ENCODE measurements at places on chromosomes 16 and 17. TPM values are rescaled to one million over a fixed set of nuclear protein-coding genes. Genes with fewer than 3 reads are reported as not detected.

The SLC16A13 gene
- 0.96 TPM for total RNA-seq

The STX1B gene
- total RNA-seq: not detected

The CFAP20 gene
- total RNA-seq: 205 TPM

The TLCD3B gene
- total RNA-seq: 0.20 TPM

The RND2 gene
- total RNA-seq: not detected

The RHBDL3 gene
- total RNA-seq: 0.89 TPM

The ZFP3 gene
- total RNA-seq: 0.40 TPM

The GALR2 gene
- total RNA-seq: not detected

The RDM1 gene
- total RNA-seq: 2.5 TPM

The KLHL10 gene
- not detected for total RNA-seq

The SERPINF2 gene
- not detected for total RNA-seq

DNA sequence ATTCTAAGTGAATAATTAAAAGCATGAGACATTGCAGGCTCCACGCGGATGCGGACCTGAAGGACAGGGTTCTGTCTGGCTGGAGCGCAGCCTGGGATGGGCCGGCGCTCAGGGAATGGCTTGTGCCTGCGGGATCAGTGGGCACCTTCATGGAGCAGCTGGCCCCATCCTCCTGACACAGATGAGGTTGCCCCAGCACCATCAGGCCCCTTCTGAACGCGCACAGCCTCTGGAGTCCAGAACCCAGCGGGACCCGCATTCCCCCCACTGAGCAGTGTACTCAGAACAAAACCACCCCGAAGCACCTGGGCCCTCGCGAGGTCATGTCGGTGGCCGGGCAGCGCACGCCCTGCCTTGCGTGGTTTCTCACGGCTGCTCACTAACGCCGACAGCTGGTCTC lies 70.5 kb upstream of the CHMP6 start:
- no peak for DNase-seq

GRCh38 chr16:52455549-52456277 lies 91.2 kb downstream of the TOX3 start:
- no peak for DNase-seq

DNA sequence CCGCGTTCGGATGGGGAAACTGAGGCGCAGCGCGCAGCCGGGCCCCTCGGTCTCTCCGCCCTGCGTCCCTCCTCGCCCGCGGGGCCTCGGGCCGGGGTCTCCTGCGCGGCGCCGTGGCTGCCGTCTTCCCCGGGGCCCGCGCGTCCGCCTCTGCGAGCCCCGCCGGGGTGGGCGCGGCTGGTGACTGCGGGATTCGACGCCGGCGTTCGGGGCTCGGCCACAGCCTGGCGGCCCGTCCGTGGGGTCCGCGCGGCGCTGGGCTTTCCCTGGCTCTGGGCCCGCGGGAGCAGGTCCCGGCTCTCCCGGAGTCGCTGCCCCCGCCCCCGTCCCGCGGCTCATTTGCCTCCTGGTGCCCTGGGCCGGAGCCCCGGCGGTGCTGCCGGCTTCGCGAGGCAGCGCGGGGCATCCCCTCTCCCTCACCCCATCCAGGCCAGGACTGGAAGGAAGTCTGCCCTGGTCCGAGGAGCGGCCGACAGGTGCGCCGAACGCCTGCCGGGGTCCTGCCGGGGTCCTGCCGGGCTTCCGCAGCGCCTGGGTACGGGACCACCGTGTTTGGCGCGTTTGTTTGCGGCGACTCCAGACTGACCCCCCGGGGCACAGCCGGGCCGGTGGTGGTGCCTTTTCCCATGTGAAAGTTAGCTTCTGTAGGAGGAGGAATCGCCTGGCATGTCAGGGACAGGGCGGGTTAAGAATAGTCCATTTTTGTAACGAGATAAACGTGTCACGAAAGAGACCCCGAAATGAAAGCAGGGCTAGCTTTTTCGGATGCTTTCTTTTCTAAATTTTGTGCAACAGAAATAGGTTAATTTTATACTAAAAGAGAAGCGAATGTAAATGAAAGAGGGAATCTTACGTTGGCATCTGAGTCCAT lies 671 bp downstream of the CHMP6 start:
- DNase-seq: no peak

GRCh38 chr16:53620476-53620875 lies 83.2 kb downstream of the RPGRIP1L start:
- no peak for DNase-seq

DNA sequence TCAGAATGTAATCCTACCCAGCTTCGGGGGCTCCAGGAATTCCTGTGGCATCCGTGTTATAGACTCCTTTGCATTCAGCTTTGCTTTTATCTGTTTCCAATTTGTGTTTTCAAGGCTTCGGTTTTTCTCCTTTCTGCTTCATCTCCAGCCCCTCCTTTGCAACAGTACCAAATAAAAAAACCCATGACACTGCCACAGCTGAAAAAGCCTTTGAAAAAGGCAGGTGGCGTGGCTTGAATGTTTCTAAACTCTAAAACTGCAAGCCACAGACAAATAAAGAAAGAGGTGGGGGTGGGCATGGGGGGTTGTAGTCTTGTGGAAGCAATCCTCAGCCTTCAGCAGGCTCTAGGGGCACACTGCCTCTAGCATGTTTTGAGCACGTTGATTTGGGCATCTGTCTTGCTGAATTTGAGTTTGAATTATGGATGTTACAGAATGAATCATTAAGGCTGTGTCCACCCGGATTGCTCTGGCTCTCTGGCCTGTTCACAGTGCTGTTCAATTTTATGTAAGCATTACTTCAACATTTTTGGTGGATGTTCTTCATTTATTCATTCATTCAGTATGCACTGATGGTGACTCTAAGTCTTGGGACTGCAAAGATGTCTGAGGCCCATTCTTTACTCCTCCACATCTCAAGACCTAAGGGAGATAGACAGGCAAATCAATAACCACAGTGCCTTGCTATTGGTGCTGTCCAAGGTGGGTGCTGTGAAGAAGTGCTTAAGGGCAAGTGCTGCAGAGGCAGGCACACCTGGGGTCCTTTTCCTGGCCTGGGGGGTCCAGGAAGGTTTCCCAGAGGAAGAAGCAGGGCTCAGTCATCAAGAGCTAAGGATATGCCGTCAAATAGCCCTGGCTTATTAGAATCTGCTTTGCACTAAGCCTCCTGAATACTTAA lies 77.4 kb downstream of the CDH13 start:
- no peak for DNase-seq

GRCh38 chr17:29972277-29972676 lies 30.8 kb downstream of the EFCAB5 start:
- no peak for DNase-seq

GRCh38 chr17:51673070-51673469 lies 412.7 kb downstream of the UTP18 start:
- DNase-seq: no peak

DNA sequence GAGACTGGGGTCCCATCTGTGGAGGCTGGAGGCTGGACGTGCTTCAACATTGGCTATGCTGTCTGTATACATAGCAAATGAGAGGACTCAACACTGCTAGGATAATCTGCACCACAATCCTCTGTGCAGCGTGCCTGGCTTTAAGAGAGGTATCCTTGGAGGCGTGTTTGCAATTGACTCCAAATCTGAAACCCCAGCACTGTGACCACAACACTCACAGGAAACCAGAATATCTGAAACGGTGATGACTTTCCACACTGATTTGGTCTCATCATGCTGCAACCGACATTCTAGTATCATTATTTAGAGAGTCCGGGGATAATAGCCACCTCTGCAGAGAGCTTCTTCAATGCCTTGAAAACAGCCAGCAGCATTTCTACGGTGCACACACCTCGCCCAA lies 35.1 kb downstream of the TLE7 start:
- no peak for DNase-seq

- DNase-seq: no peak
Observed at GRCh38 chr16:49492896-49493626, 119.5 kb downstream of the C16orf78 start.

GRCh38 chr17:55570391-55570790 lies 59.1 kb upstream of the SMIM36 start:
- DNase-seq: peak; percentile 96

DNA sequence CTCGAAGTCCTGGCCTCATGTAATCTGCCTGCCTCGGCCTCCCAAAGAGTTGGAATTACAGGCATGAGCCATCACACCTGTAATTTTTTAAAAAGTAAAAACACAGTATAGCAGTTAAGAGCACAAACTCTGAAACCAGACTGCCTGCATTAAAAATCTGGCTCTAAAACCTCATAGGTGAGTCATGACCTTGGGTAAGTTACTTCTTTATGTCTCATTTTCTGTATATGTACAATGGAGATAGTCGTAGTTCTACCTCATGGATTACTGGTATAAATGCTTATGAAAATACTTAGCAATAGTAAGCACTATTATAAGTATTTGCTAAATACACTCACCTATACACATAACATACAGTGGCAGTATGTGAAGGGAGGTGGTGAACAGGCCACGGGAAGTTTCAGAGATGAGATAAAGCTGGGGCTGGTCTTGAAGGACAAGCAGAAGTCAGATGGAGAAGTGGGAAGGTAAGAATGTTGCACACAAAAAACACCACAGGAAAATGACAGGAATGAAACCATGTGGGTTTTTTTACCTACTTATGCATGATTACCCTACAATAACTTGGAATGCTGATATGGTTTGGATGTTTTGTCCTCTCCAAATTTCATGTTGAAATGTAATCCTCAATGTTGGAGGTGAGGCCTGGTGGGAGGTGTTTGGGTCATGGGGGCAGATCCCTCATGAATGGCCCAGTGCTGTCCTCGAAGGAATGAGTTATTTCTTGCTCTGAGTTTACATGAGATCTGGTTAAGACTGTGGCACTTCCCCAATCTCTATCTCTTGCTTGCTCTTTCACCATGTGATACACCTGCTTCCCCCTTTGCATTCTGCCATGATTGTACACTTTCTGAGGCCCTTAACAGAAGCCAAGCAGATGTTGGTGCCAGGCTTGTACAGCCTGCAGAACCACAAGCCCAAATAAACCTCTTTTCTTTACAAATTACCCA lies 33.9 kb downstream of the ZNF652 start:
- DNase-seq: no peak

GRCh38 chr17:64767269-64767997 lies 105.3 kb upstream of the SMURF2 start:
- no peak for DNase-seq

DNA sequence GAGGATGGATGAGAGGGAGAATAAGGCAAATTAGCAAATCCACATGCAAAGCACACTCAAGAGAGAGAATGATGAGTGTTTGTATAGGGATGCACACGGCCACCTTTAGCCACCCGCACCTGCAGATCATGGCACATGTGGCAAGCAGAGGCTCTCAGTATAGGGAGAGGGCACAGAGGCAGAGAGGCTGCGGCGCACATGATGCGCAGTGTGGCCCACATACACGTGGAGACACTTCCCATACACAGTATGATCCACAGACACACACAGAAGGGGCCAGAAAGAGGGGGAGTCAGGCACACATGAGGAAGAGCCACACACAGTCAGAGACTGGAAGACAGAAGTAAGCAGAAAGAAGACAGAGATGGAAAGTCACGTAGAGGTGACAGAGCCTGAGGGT lies 6.5 kb upstream of the CHD3 start:
- no peak for DNase-seq

DNA sequence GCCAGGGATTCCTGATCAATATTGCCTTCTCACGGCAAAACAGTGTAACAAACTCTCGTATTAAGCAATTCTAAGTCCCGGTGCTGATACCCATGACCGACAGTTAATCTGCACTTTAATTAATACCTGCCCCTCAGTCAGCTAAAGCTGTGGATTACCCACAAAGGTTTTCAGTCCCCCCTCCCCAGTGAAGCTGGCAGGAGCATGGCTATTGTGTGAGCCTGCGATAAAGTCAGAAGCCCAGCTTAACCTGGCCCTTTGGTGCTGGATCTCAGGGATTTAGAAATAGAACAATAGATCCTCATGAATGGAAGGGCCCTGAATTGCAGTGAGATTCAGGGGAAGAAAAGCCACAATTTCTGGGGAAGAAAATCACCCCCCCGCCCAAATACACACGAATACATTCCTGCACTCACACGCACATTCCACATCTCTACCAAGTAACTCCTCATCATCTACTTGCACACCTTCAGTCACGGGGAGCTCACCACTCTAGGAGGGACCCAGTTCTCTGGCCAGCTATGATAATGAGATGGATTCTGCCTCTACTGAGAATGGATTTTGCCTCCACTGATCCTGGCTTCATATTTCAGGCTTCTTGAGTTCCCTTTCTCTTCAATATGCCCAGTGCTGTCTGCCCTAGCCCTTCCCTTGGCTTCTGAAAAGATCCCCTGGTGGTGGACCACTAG lies 102.6 kb downstream of the WSCD1 start:
- no peak for DNase-seq

- DNase-seq: no peak
Observed at GRCh38 chr17:935485-935884, 44.1 kb downstream of the NXN start.

DNA sequence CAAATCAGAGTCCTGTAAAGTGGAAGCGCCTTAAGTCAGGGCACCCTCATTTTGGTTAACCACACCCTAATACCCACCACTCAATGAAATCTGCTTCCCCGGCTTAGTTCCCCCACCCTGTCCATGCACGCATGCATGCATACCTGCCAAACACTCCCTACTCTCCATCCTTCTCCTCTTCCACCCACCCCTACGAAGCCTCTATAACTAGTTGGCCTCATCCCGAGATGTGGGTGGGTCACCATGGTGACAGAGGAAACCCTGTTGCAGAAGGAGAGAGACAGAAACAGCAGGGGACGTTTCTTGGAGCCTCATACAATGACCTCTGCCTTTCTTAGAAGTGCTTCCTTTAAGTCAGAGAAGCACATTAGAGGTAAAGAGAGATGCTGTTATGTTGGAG lies 46.8 kb upstream of the DNAH9 start:
- DNase-seq: no peak

DNA sequence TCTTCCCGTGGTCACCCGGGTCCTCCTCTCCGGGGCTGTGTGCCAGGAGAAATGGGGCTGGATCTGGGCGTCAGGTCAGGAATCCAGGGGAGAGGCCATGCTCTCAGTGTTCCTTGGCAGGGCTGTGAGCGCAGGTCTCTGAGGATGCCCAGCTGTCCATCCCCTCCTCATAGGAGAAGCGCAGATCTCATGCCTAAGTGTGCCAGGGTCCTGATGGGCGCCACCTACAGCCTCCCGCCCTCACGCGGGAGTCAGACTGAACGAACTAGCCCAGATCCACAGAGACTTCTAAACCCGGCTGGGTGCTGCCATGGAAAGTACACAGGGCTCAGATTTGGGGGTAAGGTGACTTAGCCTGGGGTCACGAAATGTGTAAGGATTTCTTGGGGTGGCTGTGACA lies 24.3 kb downstream of the MGRN1 start:
- DNase-seq: no peak

GRCh38 chr17:36930583-36930900 lies 6.7 kb upstream of the LHX1 start:
- DNase-seq: no peak

- no peak for DNase-seq
Observed at GRCh38 chr16:69150146-69150865, 17.9 kb downstream of the UTP4 start.
